ENCODE measurements at places on chromosomes 3 and 15.

DNA sequence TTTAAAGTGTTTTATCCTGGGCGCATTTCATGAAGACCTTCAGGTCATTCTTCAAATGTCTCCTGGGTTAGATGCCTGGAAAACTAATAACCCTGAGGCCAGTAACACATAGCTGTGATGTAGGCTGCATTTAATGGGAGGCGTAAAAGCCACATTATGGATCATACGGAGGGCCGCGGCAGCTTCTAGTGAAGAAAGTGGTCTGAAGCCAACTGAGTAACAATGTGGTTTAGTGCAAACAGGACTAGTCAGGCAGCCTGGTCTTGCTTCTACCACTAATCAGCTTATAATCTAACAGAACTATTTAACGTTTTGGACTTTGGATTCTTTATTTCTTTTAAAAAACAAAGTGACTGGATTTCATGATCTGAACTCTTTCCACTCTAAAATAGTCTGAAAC, 54.4 kb downstream of the ADAMTSL3 start:
- no peak for DNase-seq

GRCh38 chr3:11545186-11545851, 98.4 kb downstream of the VGLL4 start:
- no peak for DNase-seq

DNA sequence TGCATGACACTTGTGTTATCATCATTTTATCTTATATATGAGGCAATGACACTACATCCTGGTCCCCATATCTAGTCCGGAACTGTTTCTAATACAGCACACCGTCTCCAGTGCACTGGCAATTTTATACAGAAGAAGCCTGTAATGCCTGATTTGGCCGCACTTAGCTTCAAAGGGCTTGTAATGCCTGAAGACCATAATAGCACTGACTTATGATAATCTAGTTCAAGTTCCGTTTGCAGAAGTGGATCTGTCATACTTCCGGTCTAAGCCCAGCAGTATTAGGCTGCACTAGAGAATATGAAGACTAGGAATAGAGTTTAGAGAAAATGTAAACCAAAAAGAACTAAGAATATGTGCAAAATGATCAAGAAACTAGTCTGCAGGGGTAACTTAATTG, 1.3 kb downstream of the BNIP2 start:
- DNase-seq: no peak

GRCh38 chr3:58938057-58938456, 111.8 kb downstream of the CFAP20DC start:
- no peak for DNase-seq

DNA sequence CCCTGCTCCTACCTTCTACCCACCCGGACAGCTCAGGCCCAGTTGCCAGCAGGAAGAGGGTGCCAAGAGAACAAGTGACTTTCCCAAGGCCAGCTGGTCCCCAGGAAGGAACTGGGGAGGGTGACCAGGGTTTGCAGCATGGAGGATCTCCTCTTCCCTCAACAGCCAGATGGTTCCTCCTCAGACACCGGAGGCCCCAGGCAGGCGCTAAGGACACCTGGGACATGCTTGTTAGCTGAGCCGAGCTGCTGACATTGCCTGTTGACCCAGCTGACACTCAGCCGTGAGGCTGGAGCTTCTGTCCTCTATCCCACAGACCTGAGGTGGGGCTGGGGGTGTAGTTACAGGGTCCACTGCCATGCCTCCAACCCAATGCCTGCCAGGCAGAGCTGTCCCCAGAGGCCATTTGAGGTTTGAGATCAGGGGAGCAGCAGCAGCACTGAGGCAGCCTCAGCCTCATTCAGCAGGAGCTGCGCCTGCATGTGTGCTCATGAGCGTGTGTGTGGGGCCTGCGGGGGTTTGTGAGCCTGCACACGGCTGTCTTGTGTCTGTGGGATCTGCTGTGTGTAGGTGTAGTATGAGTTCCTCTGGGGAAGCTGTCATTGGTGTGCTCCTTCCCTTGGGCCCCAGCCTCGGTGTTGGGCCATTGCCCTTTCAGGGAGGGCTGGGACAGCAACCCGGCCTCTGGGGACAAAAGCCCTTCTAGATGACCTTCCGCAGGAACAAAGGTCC, 7.1 kb downstream of the CPLX3 start:
- no peak for DNase-seq

- DNase-seq: no peak
Observed at GRCh38 chr15:81809543-81809942, 236.3 kb downstream of the MEX3B start.

GRCh38 chr3:183924956-183925355, 40.3 kb upstream of the PARL start:
- no peak for DNase-seq

DNA sequence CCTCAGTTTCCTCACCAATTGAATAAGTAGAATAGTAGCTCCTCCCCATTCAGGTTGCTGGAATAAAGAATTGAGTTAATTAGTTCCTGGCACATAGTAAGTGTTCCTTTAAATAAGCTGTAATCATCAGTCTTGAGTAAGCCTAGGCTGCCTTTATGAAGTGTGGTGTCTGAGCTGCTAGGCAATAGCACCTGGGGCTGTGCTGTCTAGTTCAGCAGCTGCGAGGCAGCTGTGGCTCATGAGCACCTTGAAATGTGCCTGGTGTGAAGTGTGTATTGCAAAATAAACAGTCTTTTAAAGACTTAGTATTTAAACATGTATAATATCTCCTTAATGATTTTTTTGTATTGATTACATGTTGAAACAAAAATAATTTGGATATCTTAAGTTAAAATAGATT, 77.6 kb downstream of the TOP2B start:
- DNase-seq: no peak

DNA sequence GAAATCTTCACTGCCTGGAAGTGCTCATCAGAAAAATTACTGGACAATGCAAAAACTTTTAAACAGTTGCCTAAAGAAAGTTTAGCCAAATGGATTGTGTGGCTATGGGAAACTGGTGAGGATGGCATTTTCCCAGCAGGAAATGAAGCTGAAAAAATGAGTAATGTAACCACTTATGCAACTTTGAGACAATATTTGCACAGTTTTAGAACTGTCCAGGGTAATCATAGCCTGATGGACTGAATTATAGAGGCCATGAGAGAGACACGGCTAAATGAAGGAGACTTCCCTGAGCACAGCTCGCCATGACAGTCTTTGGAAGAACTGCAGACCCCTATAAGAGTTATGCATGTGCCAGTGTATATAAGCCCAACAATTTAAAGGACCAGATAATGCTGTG, 881.5 kb downstream of the VGLL3 start:
- DNase-seq: no peak

DNA sequence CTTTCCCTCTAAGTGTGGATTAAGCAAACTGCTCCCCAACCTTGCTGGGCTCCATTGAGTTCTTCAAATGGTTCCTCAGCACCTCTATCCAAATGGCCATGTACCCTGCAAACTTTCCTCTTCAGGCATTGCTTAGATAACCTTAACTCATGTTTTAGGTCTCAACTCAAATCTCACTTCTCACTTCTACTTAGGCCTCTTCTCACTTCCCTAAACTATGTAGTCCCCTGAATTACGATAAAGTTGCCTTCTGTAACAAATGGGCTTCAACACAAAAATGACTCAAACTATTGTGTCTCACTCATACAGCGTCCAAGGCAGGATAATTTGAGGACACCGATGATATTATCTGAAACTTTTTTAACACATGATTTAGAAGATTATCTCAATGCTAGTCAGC, 62.4 kb upstream of the STAC start:
- no peak for DNase-seq

- no peak for DNase-seq
Observed at GRCh38 chr3:111151438-111151837, 79.8 kb downstream of the NECTIN3 start.

- DNase-seq: no peak
Observed at GRCh38 chr3:111881480-111881879, 22.4 kb downstream of the PHLDB2 start.

GRCh38 chr15:25982736-25983135, 119.6 kb upstream of the ATP10A start:
- DNase-seq: no peak

- DNase-seq: no peak
Observed at GRCh38 chr3:53845103-53845880, 927 bp downstream of the CHDH start.

- no peak for DNase-seq
Observed at GRCh38 chr3:172074586-172074985, 35.2 kb downstream of the FNDC3B start.

DNA sequence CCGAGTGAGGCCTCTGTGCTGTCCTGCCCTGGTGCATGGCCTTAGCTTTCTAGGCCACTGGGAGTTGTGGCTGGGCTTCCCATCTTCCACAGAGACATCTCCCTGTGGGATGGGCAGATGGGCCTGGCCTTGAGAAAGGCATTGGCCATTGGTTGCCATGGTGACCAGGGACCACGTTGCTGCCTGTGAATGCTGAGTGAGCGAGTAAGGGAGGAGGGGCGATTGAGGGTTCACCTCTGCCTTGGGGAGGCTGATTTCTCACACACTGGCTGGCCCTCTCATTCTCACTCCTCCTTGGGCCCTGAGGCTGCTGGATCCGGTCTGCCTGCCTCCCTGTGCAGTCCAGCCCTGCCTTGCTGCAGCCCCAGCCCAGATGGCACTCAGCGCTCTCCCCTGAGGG, 26.4 kb upstream of the DOCK3 start:
- DNase-seq: no peak

DNA sequence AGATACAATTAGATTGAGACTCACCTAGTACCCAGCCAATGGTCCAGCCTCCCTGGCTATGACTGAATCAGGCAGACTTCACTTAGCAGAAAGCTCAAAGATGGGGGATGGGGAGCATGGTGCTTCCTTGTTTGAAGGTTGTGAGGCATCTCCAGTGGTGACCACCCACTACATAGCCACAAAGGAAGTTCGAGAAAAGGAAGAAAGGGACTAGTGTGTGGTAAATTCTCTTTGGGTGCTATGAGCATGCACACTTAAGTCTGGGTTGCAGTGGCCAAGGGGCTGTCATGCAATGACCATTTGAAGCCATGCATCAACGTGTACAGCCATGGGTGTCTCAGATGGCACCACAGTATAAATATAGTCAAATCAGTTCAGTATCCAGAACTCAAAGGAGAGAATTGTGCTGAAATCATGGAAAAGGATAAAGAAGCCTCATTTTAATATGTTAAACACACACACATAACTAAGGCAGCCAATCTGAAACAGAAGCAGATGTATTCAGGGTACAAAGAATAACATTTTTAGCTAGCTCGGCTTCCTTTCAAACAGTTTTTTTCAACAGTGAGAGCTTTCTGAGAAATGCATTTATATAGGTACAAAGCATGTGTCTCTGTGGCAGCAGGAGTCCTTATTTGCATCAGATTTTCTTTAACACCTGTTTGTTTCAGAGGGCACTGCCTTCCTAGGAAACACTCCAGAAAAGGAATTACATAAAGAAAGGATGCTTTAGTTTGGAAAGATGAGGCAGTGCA, 275.5 kb downstream of the GAP43 start:
- DNase-seq: no peak

- DNase-seq: no peak
Observed at GRCh38 chr3:51974963-51975851, at the start of gene ABHD14A. Gene ABHD14A, plus strand, starts transcription at chr3:51975064. Its CDS starts 72 bp downstream, at chr3:51975136.

DNA sequence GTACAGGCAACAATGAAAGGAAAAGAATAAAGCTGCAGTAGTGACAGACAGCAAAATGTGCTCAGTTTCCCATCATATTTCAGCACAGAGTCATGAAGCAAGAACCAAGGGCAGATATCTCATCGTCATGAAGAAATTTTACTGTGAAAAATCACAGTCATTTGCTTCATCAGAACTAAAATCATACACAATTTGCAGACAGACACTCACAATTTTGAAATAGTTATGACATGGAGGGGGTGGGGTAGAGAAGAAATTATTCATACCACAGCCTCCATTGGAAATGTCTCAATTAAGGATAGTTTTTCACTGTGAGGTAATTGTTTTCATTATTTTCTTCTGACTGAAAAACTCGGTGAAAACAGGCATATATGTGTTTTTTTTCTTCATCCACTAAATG, 78.8 kb upstream of the CNTN3 start:
- no peak for DNase-seq

- no peak for DNase-seq
Observed at GRCh38 chr15:68384451-68385239, 47.3 kb downstream of the ITGA11 start.
